CD4-positive, alpha-beta T cell (primary cell): ENCODE measurements at places on chromosomes 4 and X.

- DNase-seq: no peak
Measured at GRCh38 chrX:39399387-39399786, 598.1 kb downstream of the MID1IP1 start.

DNA sequence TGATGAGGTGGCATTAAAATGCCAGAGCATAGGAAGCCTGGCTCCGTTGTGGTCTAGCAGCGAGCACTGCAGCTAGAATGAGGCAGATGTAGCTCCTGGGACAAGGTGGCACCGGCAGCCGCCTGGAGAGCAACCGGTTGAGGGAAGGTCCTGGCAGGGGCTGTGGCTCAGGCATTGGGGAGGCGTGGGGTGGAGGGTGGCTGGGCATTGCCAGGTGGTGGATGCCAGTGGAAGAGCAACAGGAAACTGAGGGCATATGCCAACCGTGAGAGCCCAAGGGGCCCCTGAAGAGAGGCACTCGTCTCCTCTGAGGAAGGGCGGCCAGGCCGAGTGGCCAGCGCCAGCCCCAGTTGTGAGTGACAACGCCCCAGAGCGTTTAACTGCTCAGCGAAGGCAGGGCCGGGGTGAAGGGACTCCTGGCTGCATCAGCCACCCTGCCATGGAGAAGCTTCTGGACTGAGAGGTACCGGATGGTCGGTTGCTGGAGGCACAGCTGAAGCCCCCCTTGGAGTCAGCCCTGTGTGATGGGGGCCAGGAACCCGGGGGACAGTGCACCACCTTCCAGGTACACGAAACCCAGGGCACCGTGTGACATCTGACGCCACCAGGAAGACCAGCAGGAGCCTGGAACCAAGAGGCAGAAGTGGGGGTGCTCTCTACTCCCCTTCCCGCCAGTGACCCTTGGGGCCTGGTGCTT lies 13.2 kb upstream of the PDE6B start:
- DNase-seq: no peak

- DNase-seq: no peak
Measured at GRCh38 chr4:116321471-116321870, 763.9 kb downstream of the TRAM1L1 start.

- DNase-seq: no peak
Measured at GRCh38 chr4:56861360-56861759, 39.9 kb upstream of the SPINK2 start.

- DNase-seq: no peak
Measured at GRCh38 chrX:57752866-57753265, 72.8 kb upstream of the NLRP2B start.

DNA sequence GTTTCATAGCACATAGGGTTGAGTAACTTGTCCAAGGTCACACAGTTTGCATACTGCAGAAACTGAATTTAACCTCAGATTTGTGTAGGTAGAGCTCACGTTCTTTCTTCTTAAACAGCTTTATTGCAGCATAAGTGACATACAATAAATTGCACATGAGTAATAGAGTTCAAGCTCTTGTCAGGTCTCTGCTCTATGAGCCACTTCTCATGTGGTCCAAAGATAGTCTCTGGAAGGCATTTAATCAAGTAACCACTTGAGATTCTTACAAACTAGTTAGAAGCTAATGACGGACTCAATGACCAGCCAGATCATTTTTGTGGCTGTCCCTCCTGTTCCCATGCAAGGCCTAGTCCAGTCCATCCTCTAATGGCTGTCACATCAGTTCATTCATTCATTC lies 68.9 kb downstream of the MAOB start:
- DNase-seq: no peak

- DNase-seq: no peak
Measured at GRCh38 chr4:3244747-3245146, 4.2 kb upstream of the MSANTD1 start.

DNA sequence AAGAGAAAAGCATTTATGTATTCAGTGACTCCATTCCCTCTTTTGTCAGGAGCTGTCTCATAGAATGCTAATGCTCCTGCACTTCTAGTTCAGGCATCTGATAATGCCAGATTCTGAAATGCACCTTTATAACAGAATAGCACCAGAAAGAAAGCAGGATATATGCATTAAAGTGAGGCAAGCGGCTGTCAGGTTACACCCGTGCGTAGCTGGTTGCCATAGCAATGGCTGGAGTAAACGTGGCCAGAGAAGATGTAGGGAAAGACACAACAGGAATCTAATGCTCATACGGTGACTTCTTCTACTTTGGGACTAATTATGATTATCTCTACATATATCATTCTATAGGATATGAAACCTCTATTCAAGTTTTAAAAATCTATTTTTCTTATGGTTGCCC lies 5.9 kb downstream of the EMCN start:
- no peak for DNase-seq

DNA sequence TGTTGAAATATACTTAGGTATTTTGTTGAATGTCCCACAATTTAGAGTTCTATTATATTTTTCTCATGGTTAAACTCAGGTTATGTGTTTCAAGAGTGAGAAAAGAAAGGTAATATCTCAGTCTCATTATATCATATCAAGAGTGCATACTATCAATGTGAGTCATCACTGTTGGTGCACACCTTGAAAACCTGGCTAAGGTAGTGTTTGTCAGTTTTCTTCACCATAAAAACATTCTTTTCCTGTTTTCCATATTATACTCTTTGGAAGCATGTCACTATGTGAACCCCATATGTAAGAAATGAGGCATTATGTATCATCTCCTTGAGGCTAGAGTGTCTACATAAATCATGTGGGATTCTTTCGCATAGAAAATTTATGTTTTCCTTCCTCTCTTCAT lies 307.6 kb upstream of the CTSO start:
- no peak for DNase-seq

- DNase-seq: no peak
Measured at GRCh38 chr4:121360495-121360894, 20.3 kb downstream of the QRFPR start.

GRCh38 chrX:149040873-149041535 lies 464.1 kb downstream of the IDS start:
- no peak for DNase-seq

- DNase-seq: no peak
Measured at GRCh38 chrX:72060196-72060920, 71.4 kb downstream of the RTL5 start.

- DNase-seq: no peak
Measured at GRCh38 chr4:123471655-123472369, 75.2 kb downstream of the SPRY1 start.

- no peak for DNase-seq
Measured at GRCh38 chr4:138455097-138455496, 212.9 kb upstream of the SLC7A11 start.

- no peak for DNase-seq
Measured at GRCh38 chr4:169800541-169800940, 42.8 kb upstream of the HPF1 start.

DNA sequence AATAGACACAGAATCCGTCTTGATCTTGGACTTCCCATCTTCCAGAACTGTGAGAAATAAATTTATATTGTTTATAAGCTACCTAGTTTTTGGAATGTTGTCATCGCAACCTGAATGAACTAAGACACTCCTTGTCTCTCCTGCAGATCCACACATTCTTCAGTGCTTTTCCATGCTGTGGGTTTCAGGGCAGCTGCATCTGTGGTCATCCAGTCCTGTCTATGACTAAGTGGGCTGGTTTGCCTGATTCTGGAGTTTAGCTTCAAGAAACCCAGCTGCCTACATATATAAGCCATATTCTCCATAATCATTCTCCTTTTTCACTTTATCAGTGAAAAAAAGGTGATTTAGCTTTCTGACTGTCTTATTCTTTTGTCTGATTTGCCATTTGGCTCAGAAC lies 170.3 kb upstream of the KIT start:
- no peak for DNase-seq

DNA sequence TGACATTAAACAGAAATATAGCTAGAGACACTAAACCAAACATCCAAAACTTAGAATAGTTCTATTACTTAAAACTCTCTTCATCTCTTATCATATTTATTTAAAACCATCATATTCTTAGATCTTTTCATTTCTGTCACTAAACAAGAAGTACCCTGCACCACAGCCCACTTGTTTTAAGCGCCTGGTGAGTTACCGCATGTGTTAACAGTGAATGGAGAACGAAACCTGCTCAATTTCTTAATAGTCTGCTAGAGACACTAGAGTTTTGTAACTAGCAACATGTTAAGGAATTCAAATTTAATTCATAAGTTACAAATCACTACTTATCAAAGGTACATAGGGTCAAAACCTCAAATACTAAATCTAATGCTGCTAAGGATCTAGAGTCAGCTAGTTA lies 111.5 kb downstream of the FBXW7 start:
- no peak for DNase-seq

DNA sequence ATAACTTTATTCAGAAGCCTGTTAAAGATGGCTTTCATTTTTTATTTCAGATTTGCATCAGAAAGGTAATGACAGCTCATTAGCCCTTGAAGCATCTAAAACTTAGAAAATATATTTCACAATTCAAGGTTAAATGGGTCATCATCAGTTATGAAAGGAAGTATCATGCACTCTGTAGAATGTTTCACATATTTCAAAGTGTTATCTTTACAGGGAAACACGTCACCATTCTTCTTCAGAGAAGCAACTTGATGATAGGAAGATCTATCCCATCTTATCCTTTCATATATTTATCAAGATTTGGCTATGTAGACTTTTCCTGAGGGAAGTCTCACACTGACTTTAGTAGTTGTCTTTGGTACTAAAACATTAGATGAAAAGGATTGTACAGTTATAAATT lies 277.8 kb downstream of the TENM3 start:
- no peak for DNase-seq

DNA sequence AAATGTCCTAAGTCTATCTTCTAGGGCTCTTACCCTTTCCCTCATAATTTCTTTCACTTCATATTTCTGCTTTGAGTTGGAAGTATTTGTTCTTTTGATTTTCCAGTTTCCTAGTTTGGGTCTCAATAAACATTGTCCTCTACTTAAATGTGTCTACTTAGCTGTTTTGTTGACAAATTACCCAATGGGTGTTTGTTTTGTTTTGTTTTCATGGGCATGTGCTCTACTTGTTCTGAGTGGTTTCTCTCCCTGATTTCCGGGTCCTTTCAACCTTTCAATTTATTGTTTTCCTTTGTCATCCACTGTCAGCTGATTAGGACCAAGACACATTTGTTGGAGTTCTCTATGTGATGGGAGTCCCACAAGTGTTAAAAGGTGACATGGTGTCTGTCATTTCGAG lies 1181.4 kb downstream of the RPA4 start:
- DNase-seq: no peak

DNA sequence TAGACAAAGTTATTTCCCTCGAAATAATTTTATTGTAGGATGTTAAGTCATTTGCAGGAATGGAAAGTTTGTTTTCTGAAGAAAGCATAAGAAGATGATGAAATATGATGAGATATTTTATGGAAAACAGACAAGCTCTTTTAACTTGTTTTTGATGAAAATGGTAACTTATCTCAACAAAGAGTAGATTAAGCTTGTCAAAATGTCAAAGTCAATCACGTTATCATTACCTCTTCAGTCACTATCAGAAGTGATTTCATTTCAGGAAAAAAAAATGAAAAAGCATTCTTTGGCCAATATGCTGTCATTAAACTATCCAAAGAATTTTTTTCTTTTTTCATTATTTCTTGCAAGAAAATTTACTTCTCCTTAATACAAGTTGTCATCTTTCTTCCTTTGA lies 221.0 kb upstream of the ANKRD50 start:
- DNase-seq: no peak

GRCh38 chrX:81957318-81957717 lies 755.4 kb downstream of the SH3BGRL start:
- DNase-seq: no peak

GRCh38 chr4:59728496-59728895 lies 1471.6 kb upstream of the ADGRL3 start:
- DNase-seq: no peak

DNA sequence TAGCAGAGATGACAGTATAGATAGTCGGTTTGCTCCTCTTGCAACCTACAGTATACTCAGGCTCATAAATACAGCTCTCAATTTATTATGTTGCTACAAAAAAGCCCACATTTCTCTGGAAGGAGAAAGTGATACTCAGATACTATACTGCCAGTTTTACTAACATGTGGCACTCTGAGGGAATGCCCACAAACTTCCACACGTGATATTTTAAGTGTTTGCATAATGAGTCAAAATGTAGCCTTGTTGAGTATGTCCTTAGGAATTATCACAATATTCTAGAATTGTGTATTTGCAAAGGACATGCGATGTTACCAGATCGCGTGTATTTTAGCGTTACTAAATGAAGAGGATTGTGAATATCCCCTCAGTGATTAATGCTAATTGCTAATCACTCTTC lies 929.1 kb downstream of the STIM2 start:
- no peak for DNase-seq

- no peak for DNase-seq
Measured at GRCh38 chrX:71910643-71910985, at the start of gene NHSL2. Gene NHSL2 (plus strand): TSS chrX:71910845.
